Type B pancreatic cell (in vitro differentiated cells): ENCODE measurements at places on chromosomes 1 and 21.

GRCh38 chr1:218718206-218718605, 373.1 kb downstream of the TGFB2 start:
- DNase-seq, result no peak

DNA sequence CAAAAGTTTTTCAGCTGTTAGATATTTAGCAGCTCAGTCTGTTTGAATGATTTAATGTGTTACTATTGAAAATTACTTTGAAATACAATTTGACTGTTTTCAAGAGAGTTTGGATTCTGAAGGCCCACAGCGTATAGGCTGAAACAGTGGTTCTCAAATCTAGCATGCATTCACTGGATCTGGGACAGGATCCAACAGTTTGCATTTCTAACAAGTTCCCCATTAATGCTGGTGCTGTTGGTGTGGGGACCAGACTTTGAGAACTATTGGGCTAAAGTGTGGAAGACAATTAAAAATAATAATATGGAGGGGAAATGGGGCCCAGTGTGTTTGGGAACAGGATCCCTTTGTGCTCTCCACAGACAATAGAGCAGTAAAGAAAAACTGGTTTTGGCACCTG, 31.9 kb downstream of the ITSN1 start:
- DNase-seq, result no peak

DNA sequence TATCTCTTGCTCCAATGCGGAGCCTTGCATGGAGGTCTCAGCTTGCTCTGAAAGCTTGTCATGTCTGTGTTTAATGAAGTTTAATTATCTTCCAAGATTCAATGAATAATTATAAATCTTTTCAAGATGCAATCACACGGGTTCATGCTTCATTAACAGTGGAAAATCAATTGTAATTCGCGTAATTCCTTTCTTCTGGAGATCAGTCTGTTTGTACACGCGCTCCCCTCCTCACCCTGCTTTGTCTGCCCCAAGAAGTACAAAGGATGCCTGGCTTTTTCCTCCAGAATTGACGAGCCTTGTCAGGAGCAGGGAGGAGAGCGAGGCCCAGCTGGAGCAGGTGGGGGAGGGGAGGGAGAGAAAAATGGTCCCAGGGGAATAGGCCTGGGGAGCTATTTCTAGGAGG, 65.0 kb upstream of the DISP3 start:
- no peak for DNase-seq

- DNase-seq, result no peak
Measured at GRCh38 chr1:211543025-211543424, 35.9 kb downstream of the SLC30A1 start.

DNA sequence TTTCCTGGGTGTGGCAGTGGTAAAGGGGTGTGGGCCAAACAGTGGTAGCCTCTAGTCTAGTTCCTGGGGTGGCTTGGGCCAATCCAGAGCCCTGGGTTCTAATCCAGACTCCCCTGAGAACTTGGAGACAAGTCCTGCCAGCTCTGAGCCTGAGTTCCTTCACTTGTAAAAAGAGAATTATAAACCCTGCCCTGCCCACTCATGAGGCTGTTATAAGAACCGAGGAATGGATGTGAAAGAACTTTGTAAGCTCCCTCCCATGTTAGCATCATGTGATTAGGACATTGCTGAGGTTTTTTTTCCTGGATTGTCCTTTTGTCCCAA, 131.0 kb downstream of the RRAGC start:
- DNase-seq, result no peak

DNA sequence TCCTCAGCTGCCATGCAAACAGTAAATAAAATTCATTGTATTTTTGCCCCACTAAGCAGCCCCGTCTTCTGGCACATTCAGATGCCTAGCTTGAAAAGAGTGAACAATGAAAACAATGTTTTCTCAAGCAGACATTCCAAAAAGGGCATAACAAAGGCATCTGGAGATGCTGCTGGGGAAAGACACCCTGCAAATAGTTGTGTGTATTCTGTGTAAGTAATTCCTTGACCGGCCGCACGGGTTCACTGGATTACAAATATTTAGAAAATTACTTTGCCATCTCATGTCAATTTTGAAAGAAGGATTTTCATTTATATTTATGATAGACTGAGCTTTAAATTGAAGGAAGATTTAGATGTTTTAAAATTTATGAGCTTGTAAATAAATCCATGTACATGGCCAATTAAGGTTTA, 142.2 kb downstream of the SLC45A1 start:
- no peak for DNase-seq

- DNase-seq, result peak; percentile 98
Measured at GRCh38 chr1:166875734-166876539, at the start of gene TADA1. TSS of gene TADA1 (minus strand) at chr1:166876264. CDS start at chr1:166876233, 31 bp downstream.
